ENCODE measurements at places on chromosomes 7 and 10.

GRCh38 chr7:75650681-75651080, 88.1 kb downstream of the HIP1 start:
- DNase-seq = no peak

- no peak for DNase-seq
Observed at GRCh38 chr10:8416760-8417159, 362.3 kb downstream of the GATA3 start.

GRCh38 chr10:90885176-90885575, 13.4 kb downstream of the RPP30 start:
- DNase-seq = no peak

DNA sequence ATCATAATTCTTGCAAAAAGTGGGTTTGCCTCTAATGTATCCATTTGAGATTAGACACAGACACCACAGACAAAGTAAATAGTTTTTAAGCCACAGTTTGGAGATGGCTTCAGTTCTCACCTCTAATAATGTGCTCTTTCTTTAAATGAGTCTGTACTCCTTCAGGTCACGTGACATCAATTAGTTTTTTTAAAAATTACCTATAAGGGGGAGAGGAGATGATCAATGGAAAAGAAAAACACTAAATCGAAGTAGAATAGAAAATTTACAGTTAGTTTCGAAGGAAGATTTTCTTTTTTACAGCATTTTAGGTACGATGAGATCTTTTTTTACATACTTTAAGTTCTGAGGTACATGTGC, 849.2 kb downstream of the KCNMA1 start:
- DNase-seq = no peak

Measured in esophagus squamous epithelium (tissue), 5 donors.